GM06990 (cell line): ENCODE measurements at places on chromosomes 5 and 9.
A peak's percentile ranks its signal among the peaks of the same experiment; 100 is the strongest.

DNA sequence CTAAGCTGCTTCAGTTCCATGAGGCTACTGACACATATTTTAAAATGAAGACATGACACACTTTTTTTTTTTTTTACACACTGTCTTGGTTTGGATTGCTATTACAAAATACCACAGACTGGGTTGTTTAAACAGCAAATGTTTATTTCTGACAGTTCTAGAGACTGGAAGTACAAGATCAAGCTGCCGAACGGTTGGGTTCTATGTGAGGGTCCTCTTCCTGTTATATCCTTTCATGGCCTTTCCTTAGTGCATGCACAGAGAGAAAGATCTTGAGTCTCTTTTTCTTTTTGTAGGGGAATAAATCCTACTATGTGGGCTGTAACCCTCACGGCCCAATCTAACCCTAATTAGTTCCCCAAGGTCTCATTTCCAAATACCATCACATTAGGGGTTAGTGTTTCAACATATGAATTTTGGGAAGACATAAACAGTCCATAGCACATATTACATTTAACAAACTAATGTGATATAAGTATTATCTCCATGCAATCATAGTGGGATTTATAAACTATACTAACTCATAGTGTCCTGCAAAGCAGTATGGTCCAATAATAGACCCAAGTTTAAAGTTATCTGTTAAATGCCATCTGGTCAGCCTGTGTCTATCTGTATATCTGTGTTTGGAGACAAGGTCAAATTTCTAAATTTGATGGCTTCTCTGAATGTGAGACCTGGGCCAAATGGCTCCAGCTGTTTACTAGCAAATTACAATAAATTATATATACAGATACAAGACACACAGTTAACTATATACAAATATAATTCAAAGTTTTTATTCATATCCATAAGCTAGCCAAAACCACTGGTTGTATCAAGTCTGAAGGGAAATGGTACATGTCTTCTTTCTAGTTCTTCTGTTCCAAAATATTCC lies 90.3 kb upstream of the NREP start:
- no peak for DNase-seq

DNA sequence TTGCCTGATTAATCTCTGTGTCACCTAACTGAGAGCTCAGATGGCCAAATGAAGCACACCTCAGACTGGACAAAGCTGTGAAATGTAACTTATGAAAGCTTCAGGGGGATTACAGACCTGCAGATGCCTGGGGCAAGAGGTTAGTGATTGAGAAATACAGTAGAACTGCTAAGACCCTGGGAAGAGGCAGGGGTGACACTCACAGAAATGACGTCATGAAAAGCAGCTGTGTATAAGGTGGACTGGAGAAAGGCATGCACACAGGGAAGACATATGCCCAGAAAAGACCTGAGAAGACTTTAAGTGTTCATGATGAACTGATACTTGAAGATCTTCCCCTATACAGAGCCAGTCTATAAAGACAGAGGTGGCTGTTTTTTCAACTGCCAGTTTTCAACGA lies 49.3 kb upstream of the SPTLC1 start:
- DNase-seq = no peak

DNA sequence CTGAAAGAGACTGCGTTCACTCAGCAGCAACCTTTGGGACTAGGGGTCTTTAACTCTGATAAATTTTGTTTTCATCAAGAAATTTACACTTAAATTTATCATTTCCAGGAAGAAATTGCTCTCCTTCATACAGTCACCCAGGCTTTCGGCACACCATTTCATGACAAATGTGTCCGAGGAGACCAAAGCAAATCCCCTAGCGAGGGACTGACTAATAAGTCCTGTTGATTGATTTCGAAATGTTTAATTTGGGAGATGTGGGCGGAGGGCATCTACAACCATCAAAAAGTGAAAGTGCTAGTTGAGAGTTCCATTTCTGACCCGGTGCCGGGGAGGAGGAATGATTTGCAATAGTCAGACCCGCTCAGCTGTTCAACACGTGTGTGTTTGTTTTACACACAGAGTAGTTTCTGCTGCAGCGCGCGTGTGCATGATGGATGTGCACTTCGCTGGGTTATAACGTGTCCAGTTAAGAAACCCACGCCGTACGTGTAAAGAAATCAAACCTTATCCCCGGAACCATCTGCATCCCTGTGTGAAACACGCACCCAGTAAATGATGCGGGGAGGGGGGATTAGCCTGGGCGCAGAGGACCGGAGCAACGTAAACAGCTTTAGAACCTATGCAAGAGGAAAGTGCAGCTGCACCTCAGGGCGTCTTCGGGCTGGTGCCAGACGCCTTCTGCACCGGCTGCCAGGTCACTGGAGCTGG lies 845 bp upstream of the NR4A3 start:
- DNase-seq = no peak

DNA sequence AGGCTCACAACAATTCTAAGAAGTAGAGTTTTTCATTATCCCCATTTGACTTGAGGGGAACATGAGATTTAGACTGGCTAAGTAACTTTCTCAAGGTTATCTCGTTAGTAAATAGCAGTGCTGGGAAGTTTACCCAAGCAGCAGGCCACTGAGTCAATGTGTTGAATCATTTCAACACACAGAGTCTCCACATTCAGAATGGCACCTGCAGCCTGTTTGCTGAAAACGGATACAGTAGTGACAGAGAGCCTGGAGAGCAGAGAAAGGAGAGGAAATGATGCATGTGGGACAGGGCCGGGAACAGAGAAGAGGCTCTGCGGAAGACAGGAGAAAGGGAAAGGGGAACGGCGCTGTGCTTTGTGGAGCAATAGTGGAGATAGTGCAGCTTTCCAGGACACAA lies 33.5 kb upstream of the ZSWIM6 start:
- DNase-seq = no peak

DNA sequence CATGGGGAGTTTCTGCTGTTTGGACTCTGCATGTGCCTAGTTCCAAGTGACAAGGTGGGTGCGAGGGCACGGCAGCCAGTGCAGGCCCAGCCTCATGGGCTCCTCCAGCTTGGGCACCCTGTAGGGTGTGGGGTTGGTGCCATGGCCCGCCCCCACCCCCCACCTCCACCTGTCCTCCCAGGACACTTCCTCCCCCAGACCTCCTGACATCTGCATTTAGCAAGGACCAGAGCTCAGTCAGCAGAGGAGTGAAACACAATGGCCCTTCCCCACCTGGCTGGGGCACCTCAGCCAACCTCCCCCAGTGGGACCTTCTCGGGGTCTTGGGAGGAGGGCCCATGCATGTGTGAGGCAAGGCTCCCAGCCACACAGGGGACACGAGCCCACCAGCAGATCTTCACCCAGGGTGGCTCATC lies 1.9 kb upstream of the NKD2 start:
- no peak for DNase-seq

DNA sequence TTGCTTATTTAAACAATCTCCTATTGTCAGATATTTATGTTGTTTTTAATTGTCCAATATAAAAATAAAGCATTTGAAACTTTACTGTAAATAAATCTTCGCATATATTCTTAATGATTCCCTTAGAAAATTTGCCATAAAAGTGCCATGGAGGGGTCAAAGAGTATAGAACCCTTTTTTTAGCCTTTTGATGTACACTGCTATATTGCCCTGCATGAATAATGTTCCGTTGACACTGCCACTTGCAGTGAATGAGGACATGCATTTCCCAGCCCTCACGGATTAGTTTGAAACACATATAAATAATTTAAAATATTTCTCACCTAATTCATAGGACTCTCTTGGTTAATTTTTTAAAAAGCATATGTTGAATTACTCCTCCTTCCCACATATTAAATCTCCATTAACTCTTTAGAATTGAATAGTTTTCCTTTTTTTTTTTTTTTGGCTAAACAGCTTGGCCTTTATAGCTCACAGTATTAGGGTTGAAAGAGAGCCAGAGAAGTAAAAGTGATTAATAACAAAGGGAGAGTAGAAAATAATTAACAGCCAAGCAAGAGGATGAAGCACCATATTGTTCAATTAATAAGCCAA lies 129.8 kb upstream of the SGCD start:
- DNase-seq = no peak

GRCh38 chr5:157390551-157391297 lies 69.3 kb upstream of the NIPAL4 start:
- no peak for DNase-seq

- no peak for DNase-seq
Observed at GRCh38 chr9:76873056-76873792, 32.7 kb downstream of the PRUNE2 start.

DNA sequence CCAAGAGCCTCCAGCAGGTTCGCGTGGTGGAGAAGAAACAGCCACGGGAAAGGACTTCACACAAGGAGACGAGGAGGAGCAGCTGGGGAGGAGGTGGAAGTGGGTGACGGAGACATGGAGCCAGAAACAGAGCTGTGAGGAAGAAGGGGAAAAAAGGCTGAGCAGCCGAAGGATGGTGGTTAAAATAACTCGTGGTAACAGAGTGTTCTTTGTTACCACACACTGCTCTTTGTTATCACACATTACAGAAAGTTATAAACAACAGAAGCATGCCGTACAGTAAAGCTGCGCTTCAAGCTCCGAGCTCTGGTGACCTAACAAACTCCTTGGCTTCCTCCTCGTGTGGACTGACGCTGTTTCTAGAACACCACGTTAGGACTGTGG lies 215.4 kb downstream of the GLIS3 start:
- no peak for DNase-seq

- DNase-seq = no peak
Observed at GRCh38 chr9:79480639-79481038, 91.1 kb upstream of the TLE4 start.

- DNase-seq = peak; percentile 63
Observed at GRCh38 chr9:27528886-27529315, 713 bp downstream of the MOB3B start.

DNA sequence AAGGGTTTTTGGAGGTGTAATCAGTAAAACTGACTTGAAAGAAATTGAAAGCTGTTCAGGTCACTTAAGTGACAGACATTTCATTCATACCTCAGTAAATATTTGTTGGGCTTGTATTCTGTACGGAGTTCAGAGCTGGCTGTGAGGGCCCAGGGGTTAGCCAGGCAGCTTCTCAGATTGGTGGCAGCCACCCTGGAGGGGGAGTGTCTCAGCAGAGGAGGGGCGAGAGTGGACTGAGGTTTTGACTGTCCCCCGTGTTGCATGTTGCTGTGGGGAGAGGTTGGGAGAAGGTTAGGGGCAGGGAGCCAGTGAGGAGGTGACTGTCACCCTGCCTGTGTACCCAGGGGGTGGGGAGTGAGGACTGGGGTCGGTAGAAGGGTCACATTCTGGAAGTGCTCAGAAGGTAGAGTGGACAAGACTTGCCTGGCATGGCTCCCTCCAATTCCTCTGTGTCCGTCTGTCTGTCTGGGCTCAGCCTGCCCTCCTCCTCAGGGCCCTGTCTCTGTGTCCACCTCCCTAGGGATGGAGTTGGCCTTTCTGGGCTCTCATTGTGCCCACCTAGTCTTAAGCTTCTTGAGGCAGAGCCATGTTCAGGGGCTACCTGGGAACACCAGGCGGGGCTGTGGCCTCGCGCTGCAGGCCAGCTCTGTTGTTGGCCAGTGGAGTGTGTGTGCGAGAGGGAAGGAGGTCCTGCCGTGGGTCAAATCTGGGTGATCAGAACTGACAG lies 4.4 kb downstream of the PHF2 start:
- no peak for DNase-seq

DNA sequence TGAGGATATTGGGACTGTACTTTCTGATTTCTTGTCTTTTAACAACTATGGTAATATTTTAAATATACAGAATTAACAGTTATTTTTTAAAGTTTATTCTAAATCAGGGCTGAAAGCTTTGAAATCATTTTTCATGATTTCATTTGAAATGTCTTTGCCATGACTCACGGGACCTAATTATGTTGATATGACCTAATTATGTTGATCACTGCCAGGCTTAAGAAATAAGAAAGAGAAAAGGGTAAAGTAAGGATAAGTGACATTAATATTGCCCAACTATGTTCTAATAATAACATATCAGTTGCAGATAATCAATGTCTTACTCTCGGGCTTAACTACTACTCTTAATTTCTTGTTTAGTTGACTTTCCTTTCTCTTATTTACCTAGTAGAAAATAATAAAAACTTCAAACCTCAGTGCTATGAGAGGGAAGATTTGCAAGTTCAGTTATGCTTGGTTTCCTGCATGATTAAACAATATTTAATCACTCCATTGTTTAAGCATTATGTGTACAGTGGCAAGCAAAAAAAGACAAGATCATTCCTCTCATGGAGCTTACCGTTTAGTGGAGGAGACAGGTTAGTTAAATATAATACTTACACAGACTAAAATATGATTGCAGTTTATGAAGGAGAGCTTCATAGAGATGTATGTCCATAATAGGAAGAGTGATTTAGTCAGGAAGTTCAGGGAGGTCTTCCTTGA lies 67.0 kb upstream of the EIF4EBP3 start:
- DNase-seq = no peak

DNA sequence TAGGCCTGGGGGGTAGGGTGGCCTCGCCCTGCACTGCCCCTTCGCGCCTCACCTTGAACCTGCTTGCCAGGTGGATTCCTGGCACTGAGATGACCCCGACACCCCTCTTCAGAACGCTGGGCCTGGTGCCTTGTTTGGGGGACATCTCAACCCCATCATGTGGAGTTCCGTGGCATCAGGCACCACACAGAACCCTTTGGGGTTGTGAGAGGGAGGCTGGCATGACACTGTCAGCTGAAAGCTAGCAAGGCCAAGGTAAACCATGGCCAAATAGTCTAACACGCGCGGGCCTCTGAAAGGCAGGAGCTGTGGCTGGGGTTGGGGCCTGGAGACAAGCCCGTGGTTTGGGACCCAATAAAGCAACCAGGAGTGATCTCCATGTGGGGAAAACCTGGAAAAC lies 163.2 kb downstream of the FSTL4 start:
- DNase-seq = no peak

DNA sequence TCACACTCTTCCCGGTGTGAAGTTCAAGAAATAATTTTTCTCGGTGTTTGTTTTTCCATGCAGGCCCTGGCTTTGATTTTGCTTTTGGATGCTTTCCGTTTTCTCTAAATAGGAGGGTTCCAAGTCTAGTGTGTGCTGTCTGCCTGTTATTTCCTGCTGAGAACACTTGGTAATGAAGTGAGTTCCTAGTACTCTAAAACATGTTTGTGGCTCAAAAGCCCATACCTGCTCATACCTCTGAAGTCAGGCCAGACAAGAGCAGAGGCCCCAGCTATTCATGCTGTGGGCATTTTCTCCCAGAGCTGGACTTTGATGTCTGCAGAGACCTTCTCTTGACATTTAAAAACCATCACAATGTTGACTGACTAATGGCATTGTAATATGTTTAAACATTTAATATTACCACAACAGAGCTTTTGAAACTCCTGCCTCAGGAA lies 211.2 kb downstream of the GOLPH3 start:
- no peak for DNase-seq

GRCh38 chr9:72680593-72681282 lies 159.3 kb downstream of the TMC1 start:
- no peak for DNase-seq

- DNase-seq = no peak
Observed at GRCh38 chr9:14909961-14910805, at the start of gene FREM1. TSS of gene FREM1 (minus strand) at chr9:14910428. CDS start at chr9:14868977, 41,451 bp downstream.

- no peak for DNase-seq
Observed at GRCh38 chr9:81609782-81610739, 79.3 kb downstream of the TLE1 start.

- no peak for DNase-seq
Observed at GRCh38 chr9:93918061-93918460, 37.1 kb downstream of the BARX1 start.

GRCh38 chr5:59893429-59894227 lies at the start of gene PDE4D:
TSS of gene PDE4D (minus strand) at chr5:59893726.
- peak; percentile 9 for DNase-seq

- no peak for DNase-seq
Observed at GRCh38 chr9:97772145-97772544, 75.0 kb upstream of the XPA start.
